ENCODE measurements at places on chromosomes 3 and 15. TPM values are rescaled to one million over a fixed set of nuclear protein-coding genes. Genes with fewer than 3 reads are reported as not detected.

DBR1 gene
- 27.3 TPM for total RNA-seq

SEC62 gene
- 72.1 TPM for total RNA-seq

ACKR2 gene
- total RNA-seq, result 0.69 TPM

IQCH gene
- total RNA-seq, result 1.6 TPM

DNA sequence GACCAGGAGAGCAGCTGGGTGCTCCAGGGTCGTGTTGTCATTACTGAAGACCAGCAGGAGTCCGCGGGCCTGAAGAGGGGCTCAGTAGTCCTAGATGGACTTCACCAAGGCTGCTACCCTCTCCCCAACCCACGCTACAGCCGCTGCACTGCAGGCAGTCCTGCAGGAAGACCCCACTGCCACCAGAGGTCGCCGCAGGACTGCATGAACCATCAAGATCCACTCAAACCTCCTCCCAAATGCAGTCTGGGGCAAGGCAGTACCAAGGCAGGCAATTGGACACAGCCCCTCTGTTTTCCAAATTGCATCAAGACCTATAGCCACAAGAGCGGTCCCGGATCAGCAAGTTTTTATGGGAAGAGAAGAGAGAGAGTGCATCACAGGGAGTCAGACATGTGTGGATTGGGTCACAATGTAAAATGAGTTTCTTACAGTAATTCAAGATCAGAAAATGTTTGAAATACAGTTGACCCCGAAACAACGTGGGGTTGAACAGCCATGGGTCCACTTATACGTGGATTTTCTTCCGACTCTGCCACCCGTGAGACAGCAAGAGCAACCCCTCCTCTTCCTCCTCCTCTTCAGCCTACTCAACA, 46.7 kb downstream of the DZIP1L start:
- peak; percentile 93 for DNase-seq

DNA sequence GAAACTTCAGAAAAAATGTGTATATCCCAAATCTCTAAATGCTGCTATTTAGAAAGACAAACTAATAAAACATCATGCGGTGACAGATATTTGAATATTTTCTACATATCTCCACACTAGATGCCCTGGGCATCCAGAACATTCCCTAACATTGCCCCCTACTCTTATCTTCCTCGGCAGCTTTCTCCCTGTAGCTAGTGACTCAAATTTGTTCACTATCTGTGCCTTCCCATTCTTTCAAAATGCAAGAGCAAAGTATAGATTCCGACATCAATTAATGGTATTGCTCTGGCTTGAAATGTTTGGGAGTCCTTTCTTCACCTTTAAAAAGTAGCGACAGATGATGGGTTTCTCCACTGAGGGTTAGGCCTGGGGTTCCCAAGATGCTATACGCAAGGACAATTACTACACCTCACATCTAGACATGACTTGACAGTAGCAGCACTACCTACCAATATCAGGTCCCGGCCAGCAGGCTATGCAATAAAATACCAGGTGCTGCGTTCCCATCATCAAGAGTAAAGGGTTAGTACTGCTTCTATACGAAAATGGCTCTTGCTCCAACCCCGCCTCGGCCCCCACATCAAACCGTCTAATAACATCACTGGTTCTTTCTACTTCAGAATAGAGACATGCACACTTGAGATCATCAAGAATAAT, 631 bp downstream of the UBR1 start:
- DNase-seq, result peak; percentile 79

UROC1 gene
- total RNA-seq, result not detected

DNA sequence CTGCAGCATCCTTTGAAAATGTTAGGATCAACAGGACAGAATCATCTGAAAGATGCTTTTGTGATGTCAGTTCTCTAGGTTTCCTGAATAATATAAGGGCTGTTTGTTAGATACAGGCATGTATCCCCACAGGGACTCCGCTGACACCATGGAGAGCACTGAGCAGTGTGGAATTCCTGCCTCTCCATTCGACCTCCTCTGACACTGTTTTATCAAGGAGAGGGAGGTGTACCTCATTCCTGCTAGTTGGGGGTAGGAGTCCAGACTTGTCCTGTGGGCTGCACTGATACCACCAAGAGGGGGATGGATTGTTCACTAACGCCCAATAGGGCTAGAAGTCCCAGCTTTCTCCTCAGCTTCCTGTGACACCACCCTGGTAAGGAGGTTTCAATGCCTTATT, 46.6 kb downstream of the LARS2 start:
- DNase-seq, result no peak

DNA sequence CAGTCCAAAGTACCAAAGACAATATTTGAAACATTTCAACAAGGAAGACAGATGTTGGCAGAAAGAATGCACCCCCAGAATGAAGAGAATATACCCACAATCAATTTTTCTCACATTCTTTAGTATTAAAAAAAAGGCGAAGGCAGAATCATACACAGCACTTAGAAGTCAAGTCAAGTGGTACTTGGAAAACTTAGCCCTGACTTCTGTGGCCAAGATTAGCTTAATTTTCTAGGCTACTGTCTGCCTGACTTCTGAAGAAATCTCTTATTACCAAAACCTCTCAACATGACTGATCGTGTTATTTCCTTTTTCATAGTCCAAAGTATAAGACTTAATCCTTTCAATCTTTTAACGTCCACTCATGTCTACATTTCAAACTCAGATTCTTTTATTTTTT, 60.7 kb downstream of the PBRM1 start:
- DNase-seq, result no peak

SEMA6D gene
- total RNA-seq, result not detected

DNA sequence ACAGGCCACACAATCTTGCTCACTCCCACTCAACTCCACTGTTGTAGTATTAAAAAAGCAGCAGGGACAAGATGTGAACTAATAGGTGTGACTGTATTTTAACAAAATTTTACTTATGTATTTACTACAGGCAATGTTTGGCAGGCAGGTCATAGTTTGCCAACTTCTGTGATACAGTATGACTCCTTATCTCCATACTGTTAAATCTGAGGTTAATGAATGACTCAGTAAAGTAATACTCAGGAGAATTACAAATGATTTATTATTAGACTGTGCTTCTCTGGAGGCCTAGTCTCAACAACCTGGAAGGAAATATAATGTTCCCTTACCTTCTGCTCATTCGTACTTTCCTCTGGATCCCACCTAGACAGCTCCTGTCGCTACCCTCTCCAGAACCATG, 258.6 kb upstream of the KCNMB2 start:
- DNase-seq, result no peak

CFAP91 gene
- 0.26 TPM for total RNA-seq

CD80 gene
- total RNA-seq, result 13.0 TPM

- no peak for DNase-seq
Observed at GRCh38 chr3:112651516-112651915, 10.6 kb upstream of the CCDC80 start.

PPP2R3A gene
- 0.49 TPM for total RNA-seq

- no peak for DNase-seq
Observed at GRCh38 chr3:141201122-141201521, 30.5 kb upstream of the PXYLP1 start.

TM4SF18 gene
- not detected for total RNA-seq

DNA sequence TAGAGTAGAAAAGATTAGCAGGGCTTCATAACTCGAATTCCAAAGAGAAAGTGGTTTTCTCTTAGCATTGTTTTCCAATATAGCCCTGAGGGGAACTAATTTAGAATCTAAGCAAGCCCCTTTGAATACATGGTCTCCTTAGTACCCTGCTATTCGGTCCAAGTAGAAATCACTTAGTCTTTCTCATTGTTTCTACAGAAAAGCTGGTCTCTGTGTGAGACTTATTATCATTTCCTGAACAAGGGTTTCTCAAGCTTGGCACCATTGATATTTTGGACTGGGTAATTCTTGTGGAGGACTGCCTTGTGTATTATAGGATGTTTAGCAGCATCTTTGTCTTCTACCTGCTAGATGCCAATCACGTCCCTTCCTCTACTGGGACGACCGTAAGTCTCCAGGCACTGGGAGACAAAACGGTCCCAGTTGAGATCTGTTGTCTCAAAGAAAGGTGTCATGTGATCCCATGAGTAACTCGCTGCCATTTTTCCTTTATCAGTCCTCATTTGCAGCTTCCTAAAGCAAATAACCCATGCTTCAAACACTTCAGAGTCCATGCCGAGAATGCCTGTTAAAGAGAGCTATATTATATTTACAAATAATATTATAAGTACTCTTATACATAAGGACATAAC, 230.7 kb upstream of the SLCO3A1 start:
- DNase-seq, result no peak

- DNase-seq, result no peak
Observed at GRCh38 chr15:98163319-98164045, 203.0 kb downstream of the ARRDC4 start.
